AG10803 (cell line): ENCODE measurements at places on chromosomes 13 and 19.

DNA sequence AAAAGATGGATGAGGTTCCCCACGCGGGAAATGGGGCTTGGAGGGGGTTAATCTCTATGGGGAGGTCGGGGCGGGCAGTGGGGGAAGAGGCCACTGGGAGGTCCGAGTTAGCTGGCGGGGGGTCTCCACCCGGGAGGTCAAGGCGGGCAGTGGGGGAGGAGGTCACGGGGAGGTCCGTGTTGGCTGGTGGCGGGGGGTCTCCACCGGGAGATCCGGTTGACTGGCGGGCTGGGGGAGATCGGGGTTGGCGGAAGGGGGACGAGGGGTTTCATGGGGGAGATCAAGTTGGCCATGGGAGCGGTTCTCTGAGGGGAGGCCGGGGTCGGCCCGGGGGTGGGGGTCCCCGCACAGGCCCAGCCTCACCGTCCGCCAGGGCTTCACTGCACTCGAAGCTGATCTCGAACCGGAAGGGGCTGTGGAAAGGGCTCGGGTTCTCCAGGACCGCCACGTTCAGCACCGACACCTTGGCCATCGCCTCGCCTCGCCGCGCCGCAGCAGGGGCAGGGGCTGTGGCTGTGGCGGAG is 342 bp downstream of the ASF1B start:
- DNase-seq: no peak

GRCh38 chr19:58054901-58055874 is 3.9 kb upstream of the ZNF135 start:
- peak; percentile 6 for DNase-seq

DNA sequence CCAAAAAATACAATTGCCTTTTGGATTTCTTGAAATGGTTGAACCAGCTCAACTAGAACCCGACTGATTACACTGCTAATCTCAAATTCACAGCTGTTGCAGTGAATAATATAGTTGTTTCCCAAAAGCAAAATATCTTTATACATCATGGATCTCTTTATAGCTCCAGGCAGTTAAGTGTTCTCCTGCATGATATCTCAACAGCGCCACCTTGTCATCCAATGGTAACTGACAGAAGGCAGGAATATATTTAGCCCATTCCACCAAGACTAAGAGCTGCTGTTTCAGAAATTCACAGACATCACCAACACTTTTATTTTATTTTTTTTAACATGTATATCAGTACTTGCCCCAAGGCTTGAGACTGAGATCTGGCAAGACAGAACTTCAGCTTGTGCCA is 1141.0 kb upstream of the PRR20A start:
- DNase-seq: no peak

GRCh38 chr19:2276429-2276986 is 5.5 kb downstream of the PEAK3 start:
- DNase-seq: no peak

GRCh38 chr13:98652721-98653462 is 76.0 kb upstream of the STK24 start:
- DNase-seq: no peak

- DNase-seq: peak; percentile 100
These were observed 43.5 kb upstream of the NPAS1 start for GRCh38 chr19:46975925-46976782.

GRCh38 chr19:17021328-17021727 is 5.3 kb downstream of the CPAMD8 start:
- DNase-seq: no peak

- DNase-seq: no peak
These were observed 4.4 kb upstream of the CHAMP1 start for GRCh38 chr13:114309806-114310410.
